ENCODE measurements at places on chromosomes 5 and 9.

DNA sequence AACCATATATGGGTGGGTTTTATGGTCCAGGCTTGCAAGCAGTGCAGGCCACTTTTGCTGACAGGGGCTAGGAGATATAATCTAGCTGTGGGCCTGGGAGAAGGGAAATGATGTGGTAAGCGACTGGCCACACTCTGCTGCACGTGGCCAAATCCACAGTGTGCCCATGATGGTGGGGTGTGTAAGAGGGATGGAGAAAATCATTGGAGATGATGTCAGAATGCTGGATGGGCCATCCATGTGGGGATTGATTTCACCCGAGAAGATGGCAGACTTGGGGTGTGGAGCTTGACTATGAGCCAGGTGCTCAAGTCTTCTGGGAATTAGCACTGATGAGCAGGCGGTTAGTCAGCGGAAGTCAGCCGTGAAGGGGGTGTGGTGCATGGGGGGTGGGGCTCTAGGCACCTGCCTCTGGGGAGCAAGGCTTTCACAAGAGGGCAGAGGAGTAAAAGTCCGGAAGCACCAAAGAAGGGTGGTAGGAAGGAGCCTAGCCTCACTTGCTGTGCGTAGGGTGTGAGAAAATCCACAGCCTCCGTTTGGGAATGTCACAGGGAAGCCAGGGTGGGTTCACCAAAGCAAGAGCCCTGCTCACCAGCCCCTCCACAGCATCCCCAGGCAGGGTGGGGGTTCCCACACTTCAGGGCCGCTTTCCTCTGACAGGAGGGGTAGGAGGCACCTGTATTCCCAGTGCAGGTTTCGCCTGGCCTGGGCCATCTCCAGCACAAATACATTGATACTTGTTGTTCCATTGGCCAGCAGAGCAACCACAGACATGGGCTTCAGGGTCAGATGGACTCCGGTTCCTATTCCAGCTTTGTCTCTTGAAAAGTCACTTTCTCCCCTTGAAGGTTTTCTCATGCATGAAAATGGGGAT, 44.5 kb upstream of the ANGPTL2 start:
- DNase-seq = no peak

DNA sequence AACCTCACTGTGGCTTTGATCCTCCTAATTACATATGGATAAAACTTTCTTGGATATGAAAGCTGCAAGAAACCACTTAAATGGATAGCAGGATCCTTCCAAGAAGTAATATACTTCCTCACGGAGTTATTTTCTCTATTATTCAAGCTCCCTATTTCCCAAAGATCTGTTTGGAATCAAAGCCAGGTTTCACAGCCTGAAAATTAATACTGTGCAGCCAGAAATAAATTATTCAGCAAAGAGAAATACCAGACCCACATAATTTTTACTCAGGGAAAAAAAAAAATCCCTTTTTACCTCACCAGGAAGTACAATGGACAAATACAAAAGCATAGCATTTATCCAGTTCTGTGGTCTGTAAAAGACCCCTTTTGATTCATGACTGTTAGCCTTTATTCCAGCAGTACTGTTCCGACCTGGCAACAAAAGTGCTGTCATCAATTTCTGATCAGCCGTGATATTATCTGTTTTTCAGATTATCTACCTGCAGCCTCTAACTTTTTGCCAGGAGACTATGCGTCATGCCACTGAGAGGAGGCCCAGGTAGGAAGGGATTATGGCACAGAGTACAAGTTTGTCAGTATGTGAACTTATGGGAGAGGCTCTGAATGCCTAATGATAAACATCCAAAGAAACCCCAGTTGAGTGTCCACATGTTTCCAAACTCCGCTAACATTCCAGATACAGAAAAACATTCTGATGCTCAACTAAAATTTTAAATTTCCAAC, 57.0 kb downstream of the FBN2 start:
- DNase-seq = no peak

DNA sequence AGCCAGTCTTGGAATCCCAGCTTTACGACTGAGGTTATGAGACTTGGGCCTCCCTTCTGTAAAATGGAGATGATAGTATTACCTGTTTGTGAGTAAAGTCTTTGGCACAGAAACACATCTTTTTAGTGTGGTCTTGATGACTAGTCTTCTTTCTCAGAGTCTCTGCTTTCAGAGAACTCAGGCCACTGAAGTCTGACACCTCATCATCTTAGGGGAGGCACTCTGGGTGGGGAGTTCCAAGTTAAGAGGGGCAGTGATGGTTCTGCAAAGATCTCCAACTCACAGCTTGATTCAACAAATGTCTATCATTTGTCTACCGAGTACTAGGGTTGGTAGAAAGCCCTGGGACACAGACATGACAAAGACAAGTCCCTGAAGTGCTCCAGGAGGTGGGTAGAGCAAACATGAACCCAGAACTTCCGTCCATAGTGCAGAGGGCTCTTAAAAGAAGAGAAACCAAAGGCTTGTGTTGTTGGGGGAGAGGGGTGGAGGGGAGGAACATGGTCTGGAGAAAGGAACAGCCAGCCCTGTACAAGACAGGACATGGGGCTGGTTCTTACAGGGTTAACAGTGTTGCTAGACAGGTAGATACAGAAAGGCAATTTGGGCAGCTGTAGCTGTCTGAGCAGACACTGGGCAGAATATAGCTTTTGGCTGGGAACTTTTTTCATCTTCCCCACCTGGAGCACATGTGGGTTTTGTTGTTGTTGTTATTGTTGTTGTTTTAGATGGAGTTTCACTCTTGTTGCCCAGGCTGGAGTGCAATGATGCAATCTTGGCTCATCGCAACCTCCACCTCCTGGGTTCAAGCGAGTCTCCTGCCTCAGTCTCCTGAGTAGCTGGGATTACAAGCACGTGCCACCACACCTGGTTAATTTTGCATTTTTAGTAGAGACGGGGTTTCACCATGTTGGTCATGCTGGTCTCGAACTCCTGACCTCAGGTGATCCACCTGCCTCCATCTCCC, 2.6 kb upstream of the CD14 start:
- no peak for DNase-seq

- peak; percentile 85 for DNase-seq
Measured at GRCh38 chr5:146340260-146341081, 1.8 kb downstream of the POU4F3 start.

DNA sequence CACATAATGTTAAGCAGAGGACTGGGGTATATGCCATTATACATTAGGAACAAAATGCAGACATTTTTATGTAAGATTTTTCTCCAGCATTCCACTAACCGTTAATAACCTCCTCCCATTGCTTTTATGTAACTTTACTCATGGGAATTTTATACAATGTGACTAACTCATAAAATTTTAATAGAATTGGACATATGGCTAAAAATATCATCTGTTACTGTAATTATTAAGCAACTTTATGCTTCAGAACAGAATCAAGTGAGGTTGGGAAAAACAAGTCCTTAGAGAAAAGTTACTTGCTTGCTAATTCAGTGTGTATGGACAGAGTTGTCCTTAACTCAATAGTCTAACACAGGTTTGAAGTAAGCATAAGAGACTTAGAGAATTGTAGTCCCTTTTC, 54.8 kb upstream of the PCSK1 start:
- no peak for DNase-seq

DNA sequence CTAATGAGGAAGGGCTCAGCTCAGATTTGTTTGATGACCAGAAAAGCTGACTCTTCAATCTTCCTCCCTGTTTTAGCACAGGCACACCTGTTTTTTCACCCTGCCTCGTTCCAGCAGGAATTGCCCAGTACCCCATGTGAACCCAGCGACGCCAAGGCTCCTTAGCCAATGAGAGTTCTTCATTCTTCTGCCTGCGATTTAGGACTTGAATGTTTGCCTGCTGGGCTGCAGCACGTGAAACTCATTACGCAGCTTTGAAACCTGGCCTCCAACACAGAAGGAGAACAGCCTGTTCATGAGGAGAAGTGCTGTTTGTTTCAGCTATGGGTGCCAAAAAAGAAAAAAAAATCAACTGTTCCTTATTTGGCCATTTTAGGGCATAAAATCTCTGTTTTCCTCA, 315.5 kb downstream of the TRPM3 start:
- no peak for DNase-seq

DNA sequence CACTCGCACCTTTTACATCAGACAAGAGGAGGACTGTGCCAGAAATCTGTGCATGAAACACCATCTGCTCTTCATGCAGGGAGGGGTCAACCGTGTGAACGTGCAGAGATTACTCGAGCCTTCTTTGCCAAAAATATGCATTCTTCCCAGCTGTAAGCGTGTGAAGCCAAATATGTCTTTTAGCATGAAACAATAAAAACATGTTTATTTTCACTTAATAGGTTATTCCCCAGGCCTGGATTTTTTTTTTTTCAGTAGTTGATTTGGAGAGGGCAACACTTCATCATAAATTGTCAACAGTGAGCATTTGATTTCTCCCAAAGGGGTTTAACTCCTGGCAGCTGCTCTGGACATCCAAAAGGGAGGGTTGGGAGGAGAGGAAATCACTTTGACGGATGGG, 23.8 kb downstream of the PLAC8L1 start:
- DNase-seq = no peak

DNA sequence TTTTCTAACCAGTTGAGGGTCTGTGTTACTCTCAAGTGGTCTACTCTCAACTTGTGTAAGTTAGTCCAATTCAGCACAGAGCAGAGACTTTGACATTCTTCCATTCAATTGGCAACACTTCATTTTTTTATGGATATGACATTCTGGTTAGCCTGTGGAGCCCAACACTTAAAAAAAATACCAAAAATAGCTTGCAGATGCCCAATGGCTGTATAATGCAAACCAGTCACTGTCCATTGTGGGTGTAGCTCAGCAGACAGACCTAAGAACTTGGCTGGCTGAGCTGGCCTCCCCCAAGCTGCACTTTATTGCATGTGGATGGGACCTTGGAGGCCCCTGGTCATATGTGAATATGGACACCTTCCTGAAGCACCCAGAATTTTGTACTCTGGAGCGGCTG, 103.2 kb downstream of the DPYSL3 start:
- no peak for DNase-seq

GRCh38 chr9:128499920-128500319, 4.6 kb upstream of the GLE1 start:
- peak; percentile 8 for DNase-seq
